ENCODE measurements at places on chromosomes 6 and 20.

DNA sequence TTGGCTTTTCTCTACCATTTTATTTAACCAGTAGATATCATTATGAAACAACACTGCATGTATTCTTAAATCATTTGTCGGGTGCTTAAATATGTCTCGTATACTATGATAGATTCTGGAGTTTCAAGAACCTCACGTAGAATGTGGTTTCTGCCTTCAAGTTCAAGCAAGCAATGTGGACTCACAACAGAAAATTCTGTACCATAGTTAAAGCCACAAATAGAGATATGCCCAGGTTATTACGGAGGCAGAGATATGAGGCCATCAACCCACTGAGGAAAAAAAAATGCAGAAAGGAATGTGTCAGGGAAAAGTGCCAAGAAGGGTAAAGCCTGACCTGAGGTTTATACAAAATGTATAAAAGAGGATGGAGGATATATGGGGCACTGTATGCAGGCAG, 109.9 kb downstream of the GFRAL start:
- DNase-seq: no peak

GRCh38 chr6:79631693-79632172, 604 bp downstream of the SH3BGRL2 start:
- no peak for DNase-seq

DNA sequence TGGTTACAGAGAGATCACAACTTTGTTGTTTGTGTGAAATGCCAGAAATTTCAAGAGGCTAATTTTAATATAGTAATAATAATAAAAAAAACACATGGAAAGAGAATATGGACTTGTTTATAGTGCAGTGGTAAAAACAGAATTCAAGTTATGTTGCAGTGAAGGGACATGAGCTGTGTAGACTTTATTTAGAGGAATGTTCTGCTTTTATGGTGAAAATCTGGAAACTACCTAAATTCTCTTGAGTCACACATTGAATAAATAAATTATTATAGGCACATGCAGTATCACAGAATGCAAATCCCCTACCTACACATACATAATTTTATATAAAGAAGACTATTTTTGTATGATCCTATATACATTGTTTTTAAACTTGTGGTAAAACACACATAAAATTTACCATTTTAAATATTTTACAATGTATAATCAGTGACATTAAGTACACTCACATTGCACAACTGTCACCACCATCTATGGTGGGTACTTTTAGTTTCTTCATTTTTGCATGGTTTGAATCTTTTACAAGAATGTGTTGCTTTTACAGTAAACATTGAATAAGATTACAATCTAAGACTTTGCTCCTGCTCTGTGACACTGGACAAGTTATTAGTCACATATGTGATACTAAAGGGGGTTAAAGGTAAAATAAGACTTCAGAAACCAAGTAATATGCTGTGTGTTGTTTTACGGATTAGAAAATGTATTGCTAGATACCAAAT, 107.4 kb downstream of the B3GAT2 start:
- DNase-seq: no peak

DNA sequence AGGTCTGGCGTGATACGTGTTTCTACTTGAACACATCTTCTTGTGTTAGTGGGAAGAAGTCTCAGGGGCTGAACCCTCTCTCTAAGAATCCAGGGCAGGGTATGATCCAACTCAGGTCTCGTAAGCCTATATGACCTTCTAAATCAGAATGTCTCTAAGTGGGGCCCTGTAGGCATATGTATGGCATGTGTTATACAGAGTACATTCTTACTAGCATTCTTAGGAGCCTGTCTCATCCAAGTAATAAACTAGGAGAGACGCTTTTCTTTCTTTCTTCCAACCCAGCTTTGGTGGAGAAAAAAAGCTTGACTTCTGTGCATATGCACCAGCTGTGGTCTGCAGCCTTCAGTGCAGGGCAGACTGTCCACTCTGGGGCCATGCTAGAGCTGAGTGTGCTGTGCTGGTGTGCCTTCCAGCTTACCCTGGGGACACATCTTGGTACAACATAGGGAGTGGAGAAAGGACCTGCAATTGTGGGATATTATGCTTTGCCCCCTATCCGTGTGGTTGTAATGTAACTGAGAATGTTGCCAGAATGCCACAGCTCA, 47.3 kb downstream of the L3MBTL3 start:
- DNase-seq: no peak

- no peak for DNase-seq
These were observed 54.5 kb downstream of the SULF2 start for GRCh38 chr20:47730744-47731143.

DNA sequence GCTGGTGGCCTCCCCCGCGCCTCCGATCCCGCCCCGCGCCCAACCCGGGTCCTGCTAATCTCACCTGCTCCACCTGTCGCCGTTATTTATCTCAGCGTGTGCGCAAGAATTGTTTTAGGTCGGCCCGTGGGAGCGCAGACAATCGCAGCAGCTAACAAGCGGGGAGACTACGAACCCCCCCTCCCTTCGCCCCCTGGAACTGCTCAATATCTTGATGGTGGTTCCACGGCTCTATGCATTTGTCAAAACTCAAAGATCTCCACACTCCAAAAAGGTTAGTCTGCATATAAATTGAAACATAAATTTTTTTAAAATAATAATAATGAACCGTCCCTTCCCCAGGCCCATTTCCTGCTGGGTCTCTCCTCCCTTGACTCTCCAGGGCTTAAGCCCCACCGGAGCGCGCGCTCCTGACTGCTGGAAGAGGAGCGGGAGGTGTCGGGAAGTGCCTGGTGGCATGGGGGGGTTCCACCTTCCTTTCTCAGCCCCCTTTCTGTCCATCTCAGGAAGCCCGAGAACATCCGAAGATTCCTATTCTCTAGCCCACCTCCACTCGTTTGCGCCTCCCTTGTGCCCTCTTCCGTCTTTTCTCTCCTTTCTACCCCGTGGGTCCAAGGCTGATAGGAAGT, 1.6 kb upstream of the MDGA1 start:
- no peak for DNase-seq

GRCh38 chr6:49370518-49370917, 92.5 kb downstream of the MMUT start:
- no peak for DNase-seq

DNA sequence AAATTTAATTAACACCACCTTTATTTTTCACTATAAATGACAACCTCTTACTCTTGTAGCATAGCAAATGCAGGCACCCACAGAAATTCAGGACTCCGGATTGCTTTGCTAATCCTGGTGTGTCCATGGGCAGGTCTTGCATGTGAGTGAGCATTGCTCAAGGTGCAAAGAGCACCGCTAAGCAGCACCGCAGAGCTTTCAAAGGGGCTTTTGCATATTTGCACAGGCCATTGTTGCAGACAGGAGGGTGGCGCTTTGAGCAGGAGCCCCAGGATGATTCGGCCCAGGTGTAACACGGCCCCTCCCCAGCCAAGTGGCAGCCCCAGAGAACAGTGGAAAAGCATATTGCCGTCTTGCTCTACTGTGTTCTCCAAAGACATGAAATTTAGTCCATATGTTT, 293.2 kb downstream of the NRN1 start:
- DNase-seq: peak; percentile 51

GRCh38 chr6:33483678-33484077, 29.3 kb downstream of the ZBTB9 start:
- DNase-seq: no peak

GRCh38 chr6:99178168-99178567, 171.3 kb downstream of the FAXC start:
- no peak for DNase-seq

- DNase-seq: no peak
These were observed 67.4 kb upstream of the SMIM28 start for GRCh38 chr6:138310294-138310693.

GRCh38 chr20:12573442-12573841, 435.3 kb upstream of the SPTLC3 start:
- no peak for DNase-seq

DNA sequence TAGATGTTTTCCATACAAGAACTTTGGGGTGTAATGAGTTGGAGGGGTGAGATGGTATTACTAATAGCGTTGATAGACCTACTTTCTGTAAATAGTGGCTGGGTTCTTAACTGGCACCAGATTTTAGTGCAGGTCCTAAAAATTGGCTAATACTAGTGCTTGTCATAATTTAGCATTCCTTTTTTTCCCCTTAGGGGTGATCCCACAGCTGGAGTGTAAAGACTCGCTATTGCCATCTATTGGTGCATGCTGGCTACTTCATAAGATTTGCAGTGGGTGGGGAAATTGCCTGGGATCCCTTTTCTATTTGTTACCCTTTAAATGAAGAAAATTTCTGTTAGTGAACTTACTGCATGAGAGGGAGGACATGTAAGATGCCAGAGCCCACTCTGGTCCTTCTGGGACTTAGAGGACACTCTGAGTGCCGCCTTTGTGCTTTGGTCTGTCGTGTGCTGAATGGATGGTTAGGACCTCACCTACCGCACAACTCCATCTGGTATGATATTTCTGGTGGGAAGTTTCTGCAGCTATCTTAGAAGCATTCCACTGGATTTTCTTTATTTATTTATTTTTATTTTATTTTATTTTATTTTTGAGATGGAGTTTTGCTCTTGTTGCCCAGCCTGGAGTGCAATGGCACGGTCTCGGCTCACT, 195.5 kb downstream of the JARID2 start:
- peak; percentile 42 for DNase-seq

- peak; percentile 24 for DNase-seq
These were observed 55.3 kb upstream of the ADTRP start for GRCh38 chr6:11833626-11834592.

DNA sequence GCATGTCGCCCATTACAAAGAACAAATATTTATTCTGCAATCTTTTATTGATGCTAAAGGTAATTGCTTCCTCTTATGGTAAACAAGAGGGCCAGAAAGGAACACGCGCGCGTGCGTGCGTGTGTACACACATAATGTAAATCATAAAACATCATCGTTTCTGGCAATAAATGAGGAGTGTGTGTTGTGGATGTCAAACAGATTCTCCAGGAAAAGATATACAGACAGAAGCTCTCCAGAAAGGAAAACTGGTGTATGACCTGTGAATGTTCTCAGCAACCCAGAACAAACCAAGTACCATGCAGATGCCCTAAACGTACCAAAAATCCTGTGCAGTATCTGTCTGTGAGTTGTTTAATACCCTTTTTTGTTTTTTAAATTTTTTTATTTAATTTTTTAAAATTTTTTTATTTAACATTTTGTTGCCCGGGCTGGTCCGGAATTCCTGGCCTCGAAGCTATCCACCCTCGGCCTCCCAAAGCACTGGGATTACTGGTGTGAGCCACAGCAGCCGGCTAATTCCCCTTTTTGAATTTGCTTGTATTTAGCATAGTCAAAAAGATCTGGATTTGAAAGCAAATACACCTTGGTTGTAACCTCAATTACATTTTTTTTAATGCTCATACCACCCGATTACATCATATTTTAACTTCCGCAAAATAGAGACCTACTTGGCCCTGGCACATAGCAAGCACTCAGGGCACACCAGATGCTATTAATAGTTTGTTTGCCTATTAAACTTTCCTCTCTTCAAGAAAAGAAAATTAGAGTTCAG, 909 bp upstream of the NUDT3 start:
- DNase-seq: no peak

- DNase-seq: no peak
These were observed 77.4 kb upstream of the MTHFD1L start for GRCh38 chr6:150788089-150788488.

- DNase-seq: no peak
These were observed 91.9 kb upstream of the LAMP5 start for GRCh38 chr20:9422321-9423057.

DNA sequence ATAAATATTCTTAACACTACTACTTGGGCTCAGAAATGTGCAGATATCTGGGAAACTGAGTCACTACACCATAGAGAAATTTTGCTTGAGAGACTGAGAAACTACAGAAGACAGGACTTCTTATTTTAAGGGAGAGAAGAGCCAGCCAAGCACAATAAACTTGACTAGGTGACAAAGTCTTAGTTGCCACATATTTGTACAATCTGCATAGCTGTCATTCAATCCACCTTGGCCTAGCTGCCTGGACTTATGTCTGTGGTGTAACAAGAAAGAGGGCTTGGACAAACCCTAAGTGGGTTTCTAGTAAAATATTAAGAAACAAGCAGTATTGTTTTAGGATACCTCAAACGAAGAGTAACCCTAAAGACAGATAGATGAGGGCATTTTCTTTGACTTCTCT, 21.8 kb upstream of the IRAK1BP1 start:
- DNase-seq: no peak

GRCh38 chr6:47352194-47352920, 42.7 kb upstream of the TNFRSF21 start:
- peak; percentile 22 for DNase-seq

GRCh38 chr6:31687321-31687720, 6.5 kb upstream of the LY6G5C start:
- DNase-seq: no peak

- DNase-seq: no peak
These were observed 838.4 kb downstream of the DHX35 start for GRCh38 chr20:39800548-39800947.

DNA sequence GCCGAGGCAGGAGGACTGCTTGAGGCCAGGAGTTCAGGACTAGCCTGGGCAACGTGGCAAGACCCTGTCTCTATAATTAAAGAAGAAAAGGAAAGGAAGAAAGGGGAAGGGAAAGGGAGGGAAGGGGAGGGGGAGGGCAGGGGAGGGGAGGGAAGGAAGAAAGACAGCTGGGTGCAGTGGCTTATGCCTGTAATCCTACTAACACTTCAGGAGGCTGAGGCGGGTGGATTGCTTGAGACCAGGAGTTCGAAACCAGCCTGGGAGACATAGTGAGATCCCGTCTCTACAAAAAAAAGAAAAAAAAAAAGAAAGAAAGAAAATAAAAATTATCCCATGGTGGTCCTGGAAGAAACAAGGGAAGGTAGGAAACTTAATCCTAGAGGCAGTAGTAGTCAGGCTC, 33.5 kb downstream of the BCL2L1 start:
- DNase-seq: no peak

- DNase-seq: no peak
These were observed 36.8 kb downstream of the GCNT2 start for GRCh38 chr6:10557913-10558312.

- no peak for DNase-seq
These were observed 39.0 kb upstream of the ANGPT4 start for GRCh38 chr20:955111-955510.

GRCh38 chr6:108526739-108527174, 34.0 kb upstream of the FOXO3 start:
- DNase-seq: no peak

DNA sequence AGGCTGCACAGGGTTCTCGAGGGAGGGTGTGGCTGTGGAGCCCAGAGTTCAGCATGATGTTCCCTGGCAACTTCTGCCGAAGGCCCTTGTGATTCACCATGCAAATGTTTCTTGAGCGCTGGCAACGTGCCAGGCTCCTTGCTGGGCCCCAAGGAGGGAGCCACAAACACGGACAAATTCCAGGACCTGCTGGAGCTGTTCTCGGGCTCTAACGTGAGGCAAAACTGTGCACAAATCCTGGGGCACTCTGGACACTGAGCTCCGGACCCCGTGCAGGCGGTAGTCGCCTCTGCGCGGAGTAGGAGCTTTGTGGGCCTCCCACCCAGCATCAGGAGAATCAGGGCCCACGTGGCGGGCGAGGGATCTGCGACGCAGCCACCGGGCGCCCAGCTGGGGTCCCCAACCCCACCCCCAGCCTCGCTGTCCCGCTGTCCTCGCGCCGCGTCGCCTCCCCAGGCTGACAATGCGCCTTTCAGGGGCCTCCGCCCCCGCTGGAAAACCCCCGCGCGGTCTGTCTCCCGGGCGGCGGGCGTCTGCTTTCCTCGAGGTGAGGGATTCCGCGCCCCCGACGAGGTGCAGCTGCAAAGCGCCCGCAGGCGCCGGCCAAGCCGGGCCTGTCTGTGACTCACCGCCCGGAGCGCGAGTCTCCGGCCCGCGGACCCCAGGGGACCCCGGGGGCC, 31.7 kb upstream of the SCUBE3 start:
- DNase-seq: peak; percentile 49

GRCh38 chr6:106693418-106693817, 64.0 kb downstream of the QRSL1 start:
- no peak for DNase-seq

Data from WTC11 (cell line).